Progenitor cell of endocrine pancreas (in vitro differentiated cells): ENCODE measurements at places on chromosomes 13 and 19.

GRCh38 chr19:34184880-34185491, 12.7 kb downstream of the LSM14A start:
- no peak for DNase-seq

GRCh38 chr19:23415034-23415433, 19.8 kb upstream of the ZNF91 start:
- no peak for DNase-seq

DNA sequence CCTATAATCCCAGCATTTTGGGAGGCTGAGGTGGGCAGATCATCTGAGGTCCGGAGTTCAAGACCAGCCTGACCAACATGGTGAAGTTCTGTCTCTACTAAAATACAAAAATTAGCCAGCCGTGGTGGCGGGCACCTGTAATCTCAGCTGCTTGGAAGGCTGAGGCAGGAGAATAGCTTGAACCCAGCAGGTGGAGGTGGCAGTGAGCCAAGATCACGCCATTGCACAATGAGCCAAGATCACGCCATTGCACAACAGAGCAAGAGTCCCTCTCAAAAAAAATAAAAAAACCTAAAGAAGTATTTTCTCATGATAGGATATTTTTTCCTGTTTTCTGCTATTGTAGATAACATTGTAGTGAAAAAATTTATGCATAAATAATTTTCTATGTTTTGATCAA, 13.3 kb downstream of the IFT88 start:
- no peak for DNase-seq

- no peak for DNase-seq
These were observed 106.6 kb downstream of the RAB20 start for GRCh38 chr13:110454956-110455355.

DNA sequence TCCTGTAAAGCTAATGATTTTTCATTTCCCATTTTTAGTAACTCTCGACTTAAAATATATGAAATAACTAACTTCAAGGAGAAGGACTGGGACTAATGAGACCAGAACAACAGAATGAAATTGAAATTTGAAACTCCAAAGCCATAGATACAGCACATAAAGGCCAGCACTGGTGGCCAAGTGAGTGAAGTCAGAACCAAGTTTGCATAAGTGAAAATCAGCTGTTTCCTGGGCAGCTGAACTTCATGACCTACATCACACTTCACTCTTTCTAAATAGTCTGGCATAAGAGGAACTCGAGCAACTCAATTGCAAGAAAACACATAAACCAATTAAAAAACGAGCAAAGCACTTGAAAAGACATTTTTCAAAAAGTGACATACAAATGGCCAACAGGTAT, 84.5 kb downstream of the DCLK1 start:
- no peak for DNase-seq

- DNase-seq = no peak
These were observed 104.5 kb downstream of the UGGT2 start for GRCh38 chr13:95948656-95949055.

DNA sequence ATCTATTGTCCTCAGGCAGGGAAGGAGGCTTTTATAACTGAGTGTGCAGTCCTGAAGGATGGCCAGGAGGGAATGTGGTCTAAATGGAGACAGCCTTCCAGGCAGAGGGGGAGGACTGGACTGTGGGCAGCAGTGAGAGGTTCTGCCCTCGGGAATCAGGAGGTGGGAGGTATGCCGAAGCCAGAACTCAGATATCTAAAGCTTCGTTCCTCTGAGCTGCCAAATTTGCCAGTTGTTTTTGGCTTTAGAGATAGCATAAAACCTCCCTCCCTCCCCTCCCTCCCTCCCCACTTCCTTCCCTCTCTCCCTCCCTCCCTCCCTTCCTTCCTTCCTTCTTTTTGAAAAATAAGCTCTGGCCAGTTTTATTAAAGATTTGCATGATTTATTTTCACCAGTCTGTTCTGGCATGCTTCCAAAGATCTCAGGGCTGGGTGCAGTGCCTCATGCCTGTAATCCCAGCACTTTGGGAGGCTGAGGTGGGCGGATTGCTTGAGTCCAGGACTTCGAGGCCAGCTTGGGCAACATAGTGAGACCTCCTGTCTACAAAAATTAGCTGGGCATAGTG, 2.4 kb downstream of the MEDAG start:
- no peak for DNase-seq

DNA sequence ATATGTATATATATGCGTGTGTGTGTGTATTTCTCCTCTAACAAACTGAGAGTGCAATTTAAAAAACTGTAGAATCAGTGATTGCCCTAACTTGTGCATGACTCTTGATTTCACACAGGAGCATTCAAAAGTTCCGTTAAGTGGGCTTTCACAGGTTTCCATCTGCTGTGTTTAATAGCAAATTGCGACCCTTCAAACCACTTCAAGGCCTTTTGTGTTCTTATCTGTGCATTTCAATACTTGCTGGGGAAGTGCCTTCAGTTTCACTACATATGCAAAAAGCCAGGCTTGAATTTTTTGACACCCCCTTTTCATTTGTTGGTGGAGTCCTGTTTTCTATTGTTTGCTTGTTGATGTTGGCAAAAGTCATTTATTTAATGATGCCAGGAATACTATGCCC, 158.0 kb downstream of the TM9SF2 start:
- no peak for DNase-seq

- no peak for DNase-seq
These were observed 572.0 kb downstream of the IRS2 start for GRCh38 chr13:109214393-109214792.

DNA sequence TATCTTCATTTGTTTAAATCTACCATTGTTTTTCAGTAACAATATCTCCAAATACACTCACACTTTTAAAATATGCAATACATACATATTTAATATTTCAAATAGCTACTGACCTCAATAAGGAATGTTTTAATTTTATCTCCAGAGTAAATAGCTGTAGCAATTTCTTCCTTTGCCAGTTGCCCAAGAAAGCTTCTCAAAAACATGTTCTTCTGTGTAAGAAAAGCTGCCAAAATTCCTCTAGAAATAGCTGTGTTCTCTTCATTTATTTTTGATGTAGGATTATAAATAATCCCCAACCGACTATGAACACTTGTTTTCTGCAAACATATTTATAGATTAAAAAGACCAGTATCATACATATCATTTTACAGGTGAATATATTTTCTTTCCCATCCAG, 150.5 kb downstream of the UGGT2 start:
- no peak for DNase-seq

- DNase-seq = no peak
These were observed 1461.6 kb downstream of the PCDH9 start for GRCh38 chr13:65768545-65768944.

DNA sequence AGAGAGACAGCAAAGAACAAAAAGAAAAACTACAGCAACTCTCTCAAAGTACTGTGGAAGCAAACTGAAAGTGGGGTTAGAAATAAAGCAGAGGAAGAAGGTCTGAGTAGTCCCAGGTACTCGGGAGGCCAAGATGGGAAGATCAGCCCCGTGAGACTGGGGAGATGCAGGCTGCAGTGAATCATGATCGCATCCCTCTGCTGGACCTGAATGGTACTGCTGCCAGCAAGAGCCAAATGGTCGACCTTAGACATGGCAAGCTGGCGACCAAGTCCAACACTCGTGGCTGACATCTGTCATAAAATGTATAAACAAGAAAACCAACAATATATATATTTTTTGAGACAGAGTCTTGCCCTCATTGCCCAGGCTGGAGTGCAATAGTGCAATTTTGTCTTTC, 33.7 kb upstream of the ZNF724 start:
- peak; percentile 19 for DNase-seq

- no peak for DNase-seq
These were observed 947.1 kb upstream of the MIR17HG start for GRCh38 chr13:90400372-90400771.

GRCh38 chr19:38705197-38706019, 38.9 kb downstream of the CAPN12 start:
- DNase-seq = no peak

DNA sequence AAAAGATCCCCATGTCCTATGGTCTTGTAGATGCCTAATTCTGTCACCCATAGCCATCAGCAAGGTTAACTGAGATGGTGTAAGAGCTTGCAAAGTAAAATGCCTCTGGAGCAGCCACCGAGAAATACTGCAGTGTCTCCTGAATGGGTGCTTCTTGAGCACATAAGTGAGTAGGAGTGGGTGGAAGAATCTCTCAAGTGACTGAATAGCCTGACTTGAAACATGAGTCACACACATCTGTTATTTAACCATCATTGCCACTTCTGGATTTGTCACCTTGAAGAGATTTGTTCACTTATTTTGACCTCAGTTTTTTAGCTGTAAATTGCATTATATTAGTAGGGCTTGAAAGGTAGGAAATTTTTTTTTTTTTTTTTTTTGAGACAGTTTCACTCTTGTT, 2.3 kb downstream of the ZNF714 start:
- no peak for DNase-seq

DNA sequence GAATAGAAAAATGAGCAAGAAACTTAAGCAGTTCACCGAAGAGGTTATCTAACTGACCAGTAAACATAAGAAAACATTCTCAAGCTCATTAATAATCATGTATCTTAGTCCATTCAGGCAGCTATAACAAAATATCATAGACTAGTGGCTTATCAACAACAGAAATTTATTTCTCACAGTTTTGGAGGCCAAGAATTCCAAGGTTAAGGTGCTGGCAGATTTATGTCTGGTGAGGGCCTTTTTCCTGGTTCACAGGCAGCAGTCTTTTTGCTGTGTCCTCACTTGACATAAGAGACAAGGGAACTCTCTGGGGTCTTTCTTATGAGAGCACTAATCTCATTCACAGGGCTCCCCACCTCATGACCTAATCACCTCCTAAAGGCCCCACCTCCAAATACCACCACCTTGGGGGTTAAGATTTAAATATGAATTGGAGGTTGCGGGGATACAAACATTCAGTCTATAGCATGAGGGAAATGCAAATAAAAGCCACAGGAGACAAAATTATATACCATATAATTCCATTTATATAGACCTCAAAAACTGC, 123.6 kb downstream of the ZAR1L start:
- DNase-seq = no peak

- no peak for DNase-seq
These were observed 49.4 kb upstream of the INTS6 start for GRCh38 chr13:51502153-51502651.

GRCh38 chr13:32310134-32310706, 4.9 kb downstream of the ZAR1L start:
- DNase-seq = no peak

DNA sequence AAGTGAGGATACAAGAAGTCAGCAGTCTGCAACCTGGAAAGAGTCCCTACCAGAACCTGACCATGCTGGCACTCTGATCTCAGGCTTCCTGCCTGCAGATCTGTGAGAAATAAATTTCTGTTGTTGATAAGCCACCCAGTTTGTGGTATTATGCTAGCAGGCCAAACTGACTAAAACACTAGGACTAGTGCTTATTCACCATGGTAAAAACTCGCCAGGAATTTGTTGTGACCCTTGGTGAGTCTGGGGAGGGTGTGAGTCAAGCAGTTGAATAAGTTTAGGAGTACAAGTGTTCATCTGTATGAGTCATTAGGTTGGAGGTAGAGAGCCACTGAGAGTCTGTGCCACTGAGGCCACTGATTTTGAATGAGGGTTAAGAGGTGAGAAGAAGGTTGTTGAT, 3.6 kb downstream of the ZIK1 start:
- no peak for DNase-seq

GRCh38 chr19:46913198-46913851, 52.5 kb downstream of the ARHGAP35 start:
- no peak for DNase-seq

DNA sequence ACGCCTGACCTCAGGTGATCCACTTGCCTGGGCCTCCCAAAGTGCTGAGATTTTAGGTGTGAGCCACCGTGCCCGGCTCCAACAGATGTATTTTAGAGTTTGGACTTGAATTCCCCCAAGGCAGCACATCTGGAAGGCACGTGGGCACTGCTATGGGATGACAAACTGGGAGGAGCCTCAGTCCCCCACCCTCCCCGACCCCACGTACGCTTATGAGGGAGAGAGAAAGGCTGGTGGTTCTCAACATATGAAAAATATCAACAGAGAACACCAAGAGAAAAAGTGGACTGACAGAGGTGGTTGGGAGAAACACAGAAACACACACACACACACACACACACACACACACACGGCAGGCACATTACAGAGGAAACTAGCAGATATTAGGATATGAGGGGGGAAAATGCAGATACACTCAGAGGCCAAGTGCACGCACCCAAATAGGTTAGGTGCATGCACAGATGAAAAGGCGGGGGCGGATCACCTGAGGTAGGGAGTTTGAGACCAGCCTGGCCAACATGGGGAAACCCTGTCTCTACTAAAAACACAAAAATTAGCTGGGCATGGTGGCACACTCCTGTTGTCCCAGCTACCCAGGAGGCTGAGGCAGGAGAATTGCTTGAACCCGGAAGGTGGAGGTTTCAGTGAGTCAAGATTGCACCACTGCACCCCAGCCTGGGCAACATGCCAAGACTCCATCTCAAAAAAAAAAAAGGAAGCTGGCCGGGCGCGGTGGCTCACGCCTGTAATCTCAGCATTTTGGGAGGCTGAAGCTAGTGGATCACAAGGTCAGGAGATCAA, 3.2 kb downstream of the STX10 start:
- DNase-seq = no peak

GRCh38 chr19:15177269-15178116, 23.3 kb downstream of the NOTCH3 start:
- DNase-seq = peak; percentile 86

- no peak for DNase-seq
These were observed 10.3 kb downstream of the GJB6 start for GRCh38 chr13:20221772-20222171.

- DNase-seq = no peak
These were observed 219.0 kb downstream of the KATNAL1 start for GRCh38 chr13:30088312-30088855.

GRCh38 chr19:42441049-42441445, 1.7 kb downstream of the CXCL17 start:
- DNase-seq = no peak

DNA sequence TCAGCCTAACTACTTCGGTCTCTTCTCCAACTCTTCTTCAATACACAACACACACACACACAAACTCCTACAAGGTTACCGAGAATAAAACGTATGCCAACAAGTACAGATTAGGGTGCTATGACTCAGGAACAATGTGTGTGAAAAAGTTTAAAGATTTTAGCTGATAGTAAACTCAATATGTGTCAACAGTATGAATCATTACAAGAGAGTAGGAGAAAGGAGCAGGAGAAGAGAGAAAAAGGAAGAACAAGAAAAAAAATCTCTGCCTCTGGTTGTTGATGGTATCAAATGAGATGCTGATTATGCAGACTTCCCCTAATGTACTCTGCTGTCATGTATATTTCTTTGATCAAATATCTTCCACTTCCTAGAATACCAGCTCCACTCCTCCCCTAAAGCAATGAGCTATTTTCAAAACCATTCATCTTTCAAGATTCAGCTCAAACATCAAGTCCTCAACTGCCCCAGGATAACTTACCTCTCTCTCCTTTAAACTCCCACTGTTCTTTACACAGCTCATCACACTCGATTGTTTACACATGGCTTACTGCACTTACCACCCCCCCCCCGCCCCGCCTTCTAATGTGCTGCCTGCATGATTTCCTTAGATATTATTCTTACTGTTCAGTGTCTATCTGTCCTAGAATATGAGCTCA, 95.6 kb downstream of the FAM216B start:
- no peak for DNase-seq
